ENCODE measurements at places on chromosomes 12 and 14. TPM values are rescaled to one million over a fixed set of nuclear protein-coding genes. Genes with fewer than 3 reads are reported as not detected.

Gene SLCO1B3
- total RNA-seq, result not detected

Gene P2RX7
- total RNA-seq, result 8.6 TPM

Gene CCDC198
- total RNA-seq, result not detected

Gene OR4E2
- not detected for total RNA-seq

- no peak for DNase-seq
Measured at GRCh38 chr14:76901171-76902055, 75.2 kb downstream of the LRRC74A start.

GRCh38 chr14:63551332-63551731, 8.2 kb upstream of the PPP2R5E start:
- DNase-seq, result no peak

- DNase-seq, result no peak
Measured at GRCh38 chr12:127240249-127240929, 1026.6 kb upstream of the TMEM132C start.

DNA sequence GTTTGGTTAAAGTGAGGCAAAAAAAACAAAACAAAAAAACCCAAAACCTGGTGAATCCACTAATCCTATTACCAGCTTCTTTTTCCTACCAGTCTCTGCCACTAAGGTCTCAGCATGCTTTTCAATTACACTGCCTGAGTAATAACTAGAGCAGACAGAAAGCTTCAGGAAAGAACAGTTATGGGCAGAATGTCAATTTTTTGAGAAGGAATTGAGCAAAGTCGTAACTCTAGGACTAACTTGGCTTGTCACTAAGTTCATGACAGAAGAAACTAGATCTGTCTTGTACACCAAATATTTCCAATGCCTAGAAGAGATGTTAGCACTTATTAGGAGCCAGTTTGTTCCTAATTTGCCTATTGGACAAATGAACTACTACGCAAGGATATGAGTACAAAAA, 148.8 kb upstream of the CNOT2 start:
- DNase-seq, result no peak

- no peak for DNase-seq
Measured at GRCh38 chr12:78099806-78100205, 269.1 kb downstream of the NAV3 start.
